ENCODE measurements at places on chromosomes 4 and X.

- no peak for DNase-seq
Observed at GRCh38 chrX:2446815-2447214, 54.0 kb downstream of the DHRSX start.

DNA sequence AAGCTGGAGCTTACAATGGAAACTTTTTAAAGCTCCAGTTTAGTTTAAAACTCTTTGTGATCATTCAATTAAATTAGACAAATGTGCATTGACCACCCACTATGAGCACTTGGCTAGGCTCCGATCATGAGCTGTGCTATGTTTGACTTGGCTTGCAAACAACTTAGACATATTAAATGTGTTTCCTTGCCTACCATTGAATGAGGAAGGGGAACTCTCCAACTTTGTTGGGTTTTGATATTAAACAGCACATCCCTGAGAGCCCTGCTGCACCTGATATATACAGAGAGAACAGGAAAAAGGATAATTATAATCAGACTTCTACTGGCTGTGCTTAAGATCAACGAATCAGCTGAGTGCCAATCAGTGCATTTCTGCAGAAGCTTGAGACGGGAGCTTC, 71.4 kb upstream of the ADGRL3 start:
- no peak for DNase-seq

- no peak for DNase-seq
Observed at GRCh38 chr4:71366766-71367165, 27.9 kb downstream of the SLC4A4 start.

- DNase-seq: no peak
Observed at GRCh38 chr4:24312261-24312913, 272.0 kb downstream of the DHX15 start.

- DNase-seq: no peak
Observed at GRCh38 chrX:626745-627509, 3.7 kb upstream of the SHOX start.

GRCh38 chr4:156606554-156607477, 364.8 kb downstream of the PDGFC start:
- DNase-seq: no peak

- DNase-seq: no peak
Observed at GRCh38 chr4:182150645-182151044, 92.6 kb upstream of the TENM3 start.

DNA sequence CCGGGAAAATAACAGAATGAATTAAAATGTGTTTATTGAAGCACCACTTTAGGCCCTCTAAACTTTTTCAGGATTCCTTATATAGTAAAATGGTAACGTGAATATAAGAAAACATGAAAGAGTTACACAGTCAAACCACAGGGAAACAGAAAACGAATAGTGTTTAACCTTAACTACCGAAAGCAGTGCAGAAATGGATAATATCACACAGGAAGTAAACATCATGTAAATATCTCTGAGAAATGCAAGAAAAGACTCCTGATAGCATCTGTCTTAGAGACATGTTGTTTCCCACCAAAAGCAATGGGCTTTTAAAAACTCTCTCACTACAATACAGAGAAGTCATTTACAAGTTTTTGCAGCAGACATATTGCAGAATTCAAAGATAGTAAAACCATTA, 323.9 kb upstream of the CXXC4 start:
- no peak for DNase-seq

DNA sequence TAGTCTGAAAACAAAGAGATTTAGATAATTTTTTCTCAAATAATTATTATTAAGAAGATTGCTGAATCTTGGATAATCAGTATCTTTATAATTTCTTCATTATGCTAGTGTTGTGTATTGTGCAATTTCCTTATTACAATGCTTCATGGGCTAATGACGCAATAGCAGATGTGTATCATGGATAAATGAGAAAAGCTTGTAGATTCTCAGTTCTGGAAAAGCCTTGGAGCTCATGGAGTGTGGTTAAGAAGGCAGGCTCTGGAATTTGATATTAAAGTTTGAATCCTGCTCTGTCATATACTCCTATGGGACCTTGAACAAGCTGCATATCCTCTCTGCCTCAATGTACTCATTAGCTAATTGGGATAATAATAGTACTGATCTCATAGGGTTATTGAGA, 18.9 kb upstream of the CXCL8 start:
- DNase-seq: no peak

DNA sequence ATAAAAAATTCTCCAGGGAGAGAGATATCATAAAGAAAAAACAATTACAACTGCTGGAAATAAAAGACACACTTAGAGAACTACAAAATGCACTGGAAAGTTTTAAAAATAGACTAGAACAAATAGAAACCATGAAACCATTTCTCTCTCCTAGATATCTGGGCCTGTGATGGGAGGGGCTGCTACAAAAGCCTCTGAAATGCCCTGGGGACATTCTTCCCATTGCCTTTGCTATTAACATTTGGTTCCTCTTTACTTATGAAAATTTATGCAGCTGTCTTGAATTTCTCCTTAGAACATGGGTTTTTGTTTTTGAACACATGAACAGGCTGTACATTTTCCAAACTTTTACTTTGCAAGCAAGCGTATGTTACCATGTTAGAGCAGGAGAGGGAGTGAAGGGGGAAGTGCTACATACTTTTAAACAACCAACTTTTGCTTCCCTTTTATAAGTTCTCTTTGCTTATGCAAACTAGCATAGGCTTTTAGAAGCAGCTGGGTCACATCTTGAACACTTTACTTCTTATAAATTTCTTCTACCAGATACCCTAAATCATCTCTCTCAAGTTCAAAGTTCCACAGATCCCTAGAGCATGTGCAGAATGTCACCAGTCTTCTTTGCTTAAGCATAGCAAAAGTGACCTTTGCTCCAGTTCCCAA, 47.9 kb upstream of the PACRGL start:
- DNase-seq: no peak

- DNase-seq: no peak
Observed at GRCh38 chrX:107324493-107325310, 118.3 kb downstream of the DNAAF6 start.

DNA sequence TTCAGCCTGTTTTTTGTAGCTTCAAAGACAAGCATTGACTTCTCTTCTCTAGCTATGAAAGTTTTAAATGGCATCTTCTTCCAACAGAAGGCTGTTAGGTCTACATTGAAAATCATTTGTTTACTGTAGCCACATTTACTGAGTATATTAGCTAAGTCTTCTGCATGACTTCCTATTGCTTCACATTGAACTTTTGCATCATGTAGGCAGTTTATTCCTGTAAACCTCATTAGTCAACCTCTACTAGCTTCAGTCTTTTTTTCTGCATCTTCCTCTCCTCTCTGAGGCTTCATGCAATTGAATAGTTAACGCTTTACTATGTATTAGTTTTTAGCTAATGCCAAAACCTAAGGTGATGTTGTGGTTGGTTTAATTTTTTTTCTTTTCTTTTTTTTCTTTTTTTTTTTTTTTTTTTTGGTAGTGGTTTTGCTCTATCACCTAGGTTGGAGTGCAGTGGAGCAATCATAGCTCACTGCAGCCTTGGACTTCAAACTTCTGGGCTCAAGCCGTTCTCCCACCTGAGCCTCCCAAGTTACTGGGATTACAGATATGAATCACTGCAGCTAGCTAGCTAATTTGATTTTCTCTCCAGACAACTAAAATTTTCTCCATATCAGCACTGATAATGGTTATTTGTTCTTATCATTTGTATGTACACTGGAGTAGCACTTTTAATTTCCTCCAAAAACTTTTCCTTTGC, 3.4 kb downstream of the UGT2A3 start:
- no peak for DNase-seq

DNA sequence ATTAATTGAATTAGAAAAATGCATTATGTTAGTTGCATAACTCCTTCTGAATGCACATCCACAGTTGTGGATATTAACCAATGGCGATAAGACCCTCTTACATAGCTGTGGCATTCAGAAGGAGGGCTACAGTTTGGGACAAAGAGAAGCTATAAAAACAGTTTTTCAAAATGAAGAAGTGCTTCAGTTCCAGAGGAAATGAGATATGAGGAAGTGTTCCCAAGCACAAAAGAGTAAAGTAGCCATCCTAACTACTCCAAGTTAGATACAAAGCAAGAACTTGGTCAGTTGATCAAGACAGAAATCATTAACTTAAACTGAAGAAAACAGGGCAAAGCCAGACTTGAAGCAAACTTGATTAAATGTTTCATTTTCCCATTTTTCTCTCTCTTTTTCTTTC, 17.2 kb upstream of the ADGRL3 start:
- DNase-seq: no peak

DNA sequence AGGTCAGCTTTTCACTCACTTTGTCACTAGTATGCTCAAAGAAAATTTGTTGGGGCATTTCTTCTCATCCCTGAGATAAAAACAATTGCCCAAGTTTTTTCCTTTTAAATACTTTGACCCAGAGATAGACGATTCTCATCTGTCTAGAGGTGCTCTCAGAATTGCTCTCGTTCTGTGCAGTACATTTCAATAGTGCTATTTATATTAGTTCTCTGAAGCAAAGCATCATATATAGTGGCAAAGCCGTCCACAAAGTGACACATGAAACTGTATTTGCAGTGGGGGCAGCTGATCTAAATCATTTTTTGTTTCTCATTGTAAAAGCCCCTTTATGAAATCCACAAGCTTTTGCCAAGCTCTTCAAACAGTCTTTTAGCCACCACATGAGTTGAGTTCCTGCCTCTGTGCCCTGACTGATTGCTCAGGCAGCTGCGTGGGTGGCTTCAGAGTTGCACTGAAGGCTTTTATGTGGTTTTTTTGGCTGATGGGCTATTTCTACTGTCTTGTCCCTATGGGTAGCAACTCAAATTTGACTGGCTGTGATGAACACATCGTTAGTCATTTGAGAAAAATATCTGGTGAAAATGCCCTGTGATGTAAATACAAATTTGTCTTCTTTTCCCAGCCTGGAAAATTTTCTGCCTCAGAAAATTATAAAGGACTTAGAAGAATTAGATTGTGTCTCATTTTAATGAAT, 119.1 kb upstream of the OTUD4 start:
- DNase-seq: peak; percentile 26

DNA sequence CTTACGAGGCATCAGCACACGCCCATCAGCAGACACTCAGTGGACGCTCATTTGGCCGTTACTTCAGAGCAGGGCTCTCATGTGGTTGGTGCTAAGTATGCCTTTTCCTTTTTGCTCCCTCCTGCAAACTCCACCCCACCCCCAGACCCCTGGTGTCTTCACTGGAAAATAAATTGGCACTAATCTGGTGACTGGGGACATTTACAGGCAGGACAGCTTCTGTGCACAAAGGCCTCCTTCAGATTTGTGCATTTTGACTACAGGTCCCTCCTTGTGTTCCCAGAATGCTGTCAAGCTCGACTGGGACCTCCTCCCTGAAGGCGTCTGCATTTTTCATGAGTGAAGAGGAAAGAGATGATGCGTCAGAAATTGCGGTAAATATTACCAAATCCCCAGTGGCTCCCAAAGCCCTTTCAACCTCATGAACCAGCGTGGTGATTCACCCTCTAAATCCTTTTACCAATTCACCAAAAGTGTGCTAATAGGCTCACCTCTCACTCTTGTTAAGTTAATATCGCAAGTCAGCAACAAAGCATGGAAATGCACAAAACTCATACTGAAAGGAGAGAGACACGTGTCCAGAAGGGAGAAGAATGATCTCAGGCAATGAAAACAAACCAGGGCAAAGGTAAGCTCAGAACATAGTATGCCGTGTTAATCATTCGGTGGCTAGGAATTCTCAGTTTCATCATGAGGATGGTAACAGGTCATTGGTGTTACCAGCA, 119.0 kb downstream of the NKX6-1 start:
- no peak for DNase-seq

- DNase-seq: no peak
Observed at GRCh38 chr4:86481440-86481839, 112.7 kb upstream of the PTPN13 start.

DNA sequence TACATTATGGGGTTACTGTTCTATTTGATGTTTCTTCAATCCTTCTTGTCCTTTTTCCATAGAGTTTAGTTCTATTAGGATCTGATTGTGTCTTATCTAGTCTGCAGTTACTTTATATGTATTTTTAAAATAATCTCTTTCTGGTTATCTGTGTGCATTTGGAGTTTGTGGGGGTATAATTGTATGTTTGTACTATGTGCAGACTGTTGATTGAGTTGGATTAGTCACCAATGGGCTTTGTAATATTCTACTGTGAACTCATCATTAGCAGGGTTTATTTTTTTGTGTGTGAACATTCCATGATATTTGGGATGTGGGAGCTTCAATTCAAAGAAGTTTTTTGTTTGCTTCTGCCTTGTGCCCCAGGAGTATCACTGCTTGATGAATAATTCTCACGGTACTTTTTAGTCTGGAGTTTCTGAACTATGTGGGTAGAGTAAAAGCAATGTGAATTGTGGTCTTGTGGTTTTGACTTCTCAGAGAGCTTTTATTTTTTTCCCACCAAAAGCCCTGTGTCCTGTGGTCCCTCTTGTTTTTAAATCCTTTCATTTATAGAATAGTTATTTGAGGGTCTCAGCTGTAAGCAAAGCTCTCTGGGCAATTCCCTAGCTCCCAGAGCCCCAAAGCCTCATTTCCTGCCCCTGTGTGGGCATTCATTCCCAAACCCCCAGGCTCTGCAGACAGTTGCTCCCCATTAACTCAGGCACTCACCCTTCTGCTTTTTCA, 127.8 kb downstream of the PHKA2 start:
- DNase-seq: no peak

DNA sequence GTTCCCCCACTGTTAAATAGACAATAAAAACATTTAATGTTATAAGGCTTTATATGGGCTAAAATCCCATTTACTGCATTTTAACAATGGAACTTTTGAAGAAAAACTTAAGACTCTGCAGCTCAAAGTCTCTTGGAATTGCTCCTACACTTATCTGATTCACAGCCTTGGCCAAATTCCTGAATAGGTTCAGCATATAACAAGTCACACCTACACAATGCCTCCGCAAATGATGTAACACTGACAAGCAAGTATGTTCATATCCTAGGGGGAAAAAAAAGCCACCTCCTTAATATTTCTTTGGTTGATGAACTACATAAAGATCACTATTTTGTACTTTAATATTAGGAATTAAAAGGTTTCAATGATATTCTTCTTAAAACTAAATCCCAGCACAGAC, 34.5 kb downstream of the RPS6KA6 start:
- DNase-seq: no peak

- DNase-seq: peak; percentile 19
Observed at GRCh38 chr4:93791570-93792195, 36.9 kb upstream of the ATOH1 start.

- no peak for DNase-seq
Observed at GRCh38 chrX:19794690-19795089, 92.7 kb downstream of the SH3KBP1 start.

DNA sequence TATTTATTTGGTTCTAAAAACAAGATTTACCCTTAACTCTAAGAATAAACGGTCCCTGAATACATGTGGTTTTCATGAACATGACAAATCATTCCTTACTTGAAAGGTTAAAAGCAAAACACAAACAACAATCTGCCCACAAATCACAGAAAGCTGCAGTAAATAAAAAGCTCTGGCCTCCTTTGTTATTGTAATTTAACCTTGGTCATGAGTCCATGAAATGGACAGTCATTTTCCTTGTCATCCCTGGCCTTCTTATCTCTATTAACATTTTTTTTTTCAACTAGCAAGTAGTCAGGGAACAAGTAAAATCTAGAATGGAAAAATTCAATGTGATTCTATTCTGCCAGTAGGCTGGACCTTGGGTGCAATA, 92.7 kb downstream of the SCD5 start:
- no peak for DNase-seq
